Activated gamma-delta T cell treated with anti-CD3 and anti-CD28 coated beads, Interleukin-2, amount 50 U/mL, for 16 hours (primary cell): ENCODE measurements at places on chromosomes 12 and 14.

DNA sequence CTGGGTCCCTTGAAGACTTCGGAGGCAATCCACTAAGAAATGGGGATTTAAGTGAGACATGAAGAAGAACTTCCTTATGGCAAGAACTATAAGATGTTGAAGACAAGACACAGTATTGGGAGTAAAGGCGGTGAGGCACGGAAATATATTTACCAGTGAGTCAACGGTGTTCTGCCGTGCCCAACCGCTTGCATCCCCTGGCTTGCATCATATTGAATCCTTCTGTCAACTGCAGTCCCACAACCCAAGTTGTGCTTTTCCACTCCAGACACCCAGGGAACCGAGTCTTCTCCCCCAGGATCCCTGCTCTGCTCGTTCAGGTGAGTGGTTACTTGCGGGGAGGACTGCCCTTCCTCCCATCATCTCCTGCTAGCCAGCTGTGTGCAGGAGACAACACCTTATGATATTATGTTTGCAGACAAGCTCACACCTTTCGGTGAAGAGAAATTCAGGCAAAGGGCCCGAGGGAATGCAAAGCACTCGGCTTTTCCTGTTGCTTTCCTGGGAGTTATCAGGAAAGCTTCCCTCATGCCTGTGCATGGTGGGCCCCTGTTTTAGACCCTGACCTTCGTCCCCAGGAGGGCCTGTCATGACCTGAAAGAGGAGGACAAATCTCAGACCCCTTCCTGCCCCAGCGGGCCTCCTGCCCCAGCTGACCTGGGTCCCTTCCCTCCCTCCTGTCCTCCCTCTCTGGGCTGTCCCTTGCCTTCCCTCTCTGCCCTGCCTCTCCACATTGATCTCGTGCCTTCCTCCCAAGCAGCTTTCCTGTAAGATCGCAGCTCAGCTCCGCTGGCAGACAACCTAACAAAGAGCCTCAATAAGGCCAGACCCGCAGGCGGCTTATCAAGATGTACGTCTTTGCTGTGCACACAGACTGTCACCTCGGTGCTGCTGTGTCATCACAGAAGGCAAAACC, 4.3 kb upstream of the LRTM2 start:
- no peak for DNase-seq

DNA sequence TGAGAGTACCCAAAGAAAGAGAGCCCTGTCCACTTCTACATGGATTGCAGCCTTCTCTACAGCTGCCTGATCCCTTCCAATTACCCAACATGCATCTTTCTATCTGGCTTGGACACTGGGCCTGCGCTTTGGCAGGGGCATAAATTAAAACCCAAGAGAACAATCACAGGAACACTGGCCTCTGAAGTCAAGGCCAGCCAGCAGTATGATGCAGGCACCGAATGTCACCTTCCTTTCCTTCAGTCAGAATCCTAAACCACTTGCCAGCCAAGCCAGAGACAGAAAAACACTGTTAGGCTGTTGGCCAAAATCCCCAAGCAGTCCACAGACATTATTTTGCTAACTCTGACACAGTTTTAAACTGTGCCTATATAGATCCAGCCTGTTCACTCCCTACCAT, 113.7 kb downstream of the DUSP6 start:
- DNase-seq = no peak

DNA sequence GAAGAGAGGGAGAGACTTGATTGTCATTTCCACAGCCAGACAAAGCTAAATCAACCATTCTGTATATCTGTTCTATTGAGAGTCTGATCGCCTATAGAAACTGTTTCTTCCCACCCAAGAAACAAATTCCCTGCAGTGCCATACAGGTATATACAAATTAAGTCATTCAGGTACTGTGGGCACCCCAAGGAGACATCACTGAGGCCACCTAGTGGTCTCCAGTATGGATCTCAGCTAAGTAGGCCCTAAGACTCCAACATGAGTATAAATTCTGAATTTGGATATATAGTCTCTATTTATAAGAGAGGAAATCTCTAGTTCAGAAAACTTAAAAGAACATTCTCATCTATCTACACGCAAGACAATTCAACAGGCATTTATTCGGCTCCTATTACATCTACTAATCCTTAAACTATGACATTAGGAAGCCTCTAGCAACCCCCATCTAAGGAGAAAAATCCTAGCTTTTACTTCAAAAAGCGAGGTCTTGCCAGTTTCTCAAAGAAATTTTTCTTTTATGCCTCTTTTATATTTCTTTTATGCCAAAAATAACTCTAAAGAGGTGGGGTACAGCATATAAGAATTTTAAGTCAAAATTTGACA, 62.6 kb downstream of the DCAF5 start:
- no peak for DNase-seq

GRCh38 chr12:15721316-15722115, 67.7 kb downstream of the EPS8 start:
- DNase-seq = no peak

DNA sequence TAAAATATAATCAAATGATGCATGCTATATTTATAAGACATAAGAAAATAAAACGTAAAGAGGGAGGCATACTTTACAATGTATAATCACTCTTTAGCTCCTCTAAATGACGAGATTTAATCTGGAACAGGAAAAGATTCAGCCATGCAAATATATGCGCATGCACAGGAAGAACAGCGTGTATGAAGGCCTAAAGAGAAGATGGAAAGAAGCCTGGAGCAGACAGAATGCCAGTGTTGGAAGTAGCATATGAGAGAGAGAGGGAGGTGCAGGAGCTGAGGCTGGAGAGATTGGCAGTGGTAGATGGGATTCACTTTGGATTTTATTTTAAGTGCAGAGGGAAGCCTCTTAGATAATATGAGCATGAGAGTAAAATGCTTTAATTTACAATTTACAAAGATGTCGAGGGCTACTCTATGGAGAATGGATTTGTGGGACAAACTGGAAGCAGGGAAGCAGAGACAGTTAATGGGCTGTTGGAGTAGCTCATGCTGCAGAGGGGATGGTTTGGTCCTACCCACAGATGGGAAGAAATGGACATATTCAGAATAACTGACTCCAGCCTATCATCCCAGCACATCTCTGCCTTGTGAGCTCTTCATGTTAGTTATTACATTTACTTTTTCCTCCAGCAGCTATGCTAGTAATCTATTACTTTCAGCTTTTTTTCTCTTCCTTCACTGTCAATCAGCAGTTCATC, 411.1 kb downstream of the TMTC2 start:
- DNase-seq = no peak

DNA sequence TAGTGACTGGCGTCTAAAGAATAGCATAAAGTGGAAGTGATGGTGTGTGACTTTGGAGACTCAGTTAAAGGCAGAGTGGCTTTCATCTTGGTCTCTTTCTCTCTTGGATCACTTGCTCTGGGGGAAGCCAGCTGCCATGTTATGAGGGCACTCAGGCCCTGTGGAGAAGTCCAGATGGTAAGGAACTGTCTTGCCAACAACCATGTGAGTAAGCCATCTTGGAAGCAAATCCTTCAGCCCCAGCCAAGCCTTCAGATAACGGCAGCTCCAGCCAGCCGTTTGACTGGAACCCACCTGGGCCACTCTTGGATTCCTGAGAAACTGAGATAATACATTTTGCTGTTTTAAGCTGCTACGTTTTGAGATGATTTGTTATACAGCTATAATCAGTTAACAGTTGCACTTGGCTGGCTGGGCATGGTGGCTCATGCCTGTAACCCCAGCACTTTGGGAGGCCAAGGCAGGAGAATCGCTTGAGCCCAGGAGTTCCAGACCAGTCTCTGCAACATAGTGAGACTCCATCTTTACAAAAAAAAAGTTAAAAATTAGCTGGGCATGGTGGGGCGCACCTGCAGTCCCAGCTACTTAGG, 7.7 kb upstream of the LRRC23 start:
- DNase-seq = no peak

DNA sequence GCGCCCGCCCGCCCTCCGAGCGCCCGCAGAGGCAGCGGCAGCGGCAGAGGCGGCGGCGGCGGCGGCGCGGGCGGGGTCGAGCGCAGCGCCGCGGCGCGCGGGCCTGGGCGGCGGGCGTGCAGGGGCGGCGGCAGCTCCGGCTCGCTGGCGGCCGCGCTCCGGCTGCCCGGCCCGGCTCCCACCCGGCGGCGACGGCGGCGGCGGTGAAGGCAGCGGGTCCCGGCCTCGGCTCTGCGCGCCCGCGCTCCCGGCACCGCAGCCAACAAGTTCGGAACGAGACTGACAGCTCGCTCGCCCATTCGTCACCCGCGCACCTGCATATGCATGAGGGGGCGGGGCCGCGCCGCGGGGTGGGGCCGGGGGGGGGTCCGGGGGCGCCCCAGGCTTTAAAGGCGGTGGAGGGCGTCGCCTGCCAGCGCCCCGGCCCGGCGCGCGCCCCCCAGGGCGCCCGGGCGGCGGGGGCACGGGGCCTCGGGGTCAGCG, at the start of gene JAG2:
JAG2 (minus strand) TSS at position 281 of the 483 bp plus-strand sequence. CDS start 356 bp downstream, outside the sequence.
- no peak for DNase-seq

- DNase-seq = no peak
Observed at GRCh38 chr12:109934026-109934425, 34.0 kb downstream of the TCHP start.

DNA sequence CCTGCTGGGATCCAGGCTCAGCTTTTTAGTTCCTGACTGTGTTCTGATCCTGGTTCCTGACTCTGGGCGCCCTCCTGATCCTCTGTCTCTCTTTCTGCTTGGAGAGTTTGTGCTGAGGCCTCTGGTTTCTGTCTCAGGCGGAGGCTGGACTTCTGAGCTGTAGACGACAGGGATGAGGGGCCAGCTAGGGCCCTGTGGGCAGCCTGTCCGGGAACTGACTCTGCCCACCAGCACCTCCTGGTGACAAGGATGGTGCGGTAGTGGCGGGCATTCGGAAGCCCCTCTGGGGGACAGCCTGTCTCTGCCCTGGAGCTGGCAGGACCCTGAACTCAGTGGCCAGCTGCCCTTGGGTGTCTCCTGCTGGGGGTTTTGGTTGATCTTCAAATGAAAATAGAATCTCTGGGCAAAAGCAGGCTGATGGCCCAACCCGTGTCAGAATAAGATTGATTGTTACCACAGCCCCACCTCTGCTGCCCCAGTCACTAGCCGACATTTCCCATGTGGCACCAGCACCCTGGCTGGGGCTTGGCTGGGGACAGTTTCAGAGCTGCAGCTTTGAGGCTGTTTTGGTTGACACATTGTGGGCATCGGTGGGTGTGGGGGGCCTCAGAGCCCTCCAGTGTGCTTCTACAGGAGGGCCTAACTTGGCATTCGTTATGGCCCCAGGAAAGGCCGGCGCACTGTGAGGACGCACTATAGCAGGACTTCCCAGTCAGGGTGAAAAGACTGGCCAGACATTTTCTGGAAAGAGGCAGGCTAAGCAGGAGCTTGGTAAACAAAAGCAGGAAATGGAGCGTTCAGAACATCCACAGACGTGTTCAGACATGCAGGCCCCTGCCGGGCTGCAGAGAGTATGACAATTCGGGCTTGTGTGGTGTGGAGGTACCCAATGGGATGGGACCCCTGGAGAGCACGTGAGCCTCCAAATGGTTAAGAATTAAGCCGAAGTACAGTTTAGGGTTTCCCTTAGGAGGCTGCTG, 16.2 kb downstream of the KRT80 start:
- DNase-seq = no peak

- DNase-seq = no peak
Observed at GRCh38 chr14:103084021-103084919, at the start of gene LBHD2. LBHD2 (plus strand) TSS chr14:103084210; CDS start chr14:103086013, 1,803 bp downstream.

DNA sequence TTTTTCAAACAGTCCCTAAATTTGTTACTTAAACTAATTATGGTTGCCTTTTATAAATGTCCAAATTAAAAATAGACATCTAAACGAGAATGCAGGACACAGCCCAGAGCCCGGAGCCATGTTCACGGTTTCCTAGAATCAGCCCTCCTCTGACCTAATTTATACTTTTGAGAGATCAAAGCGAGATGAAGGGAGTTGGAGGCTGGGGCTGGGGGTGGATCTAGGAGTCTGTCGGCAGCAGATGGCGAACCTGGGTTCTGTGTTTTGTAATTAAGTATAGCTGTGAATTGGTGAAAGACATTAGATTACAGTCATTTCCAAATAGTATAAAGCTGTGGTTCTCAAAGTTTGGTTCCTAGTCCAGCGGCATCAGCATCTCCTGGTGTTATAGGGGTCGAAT, 210.1 kb downstream of the SLC41A2 start:
- no peak for DNase-seq

DNA sequence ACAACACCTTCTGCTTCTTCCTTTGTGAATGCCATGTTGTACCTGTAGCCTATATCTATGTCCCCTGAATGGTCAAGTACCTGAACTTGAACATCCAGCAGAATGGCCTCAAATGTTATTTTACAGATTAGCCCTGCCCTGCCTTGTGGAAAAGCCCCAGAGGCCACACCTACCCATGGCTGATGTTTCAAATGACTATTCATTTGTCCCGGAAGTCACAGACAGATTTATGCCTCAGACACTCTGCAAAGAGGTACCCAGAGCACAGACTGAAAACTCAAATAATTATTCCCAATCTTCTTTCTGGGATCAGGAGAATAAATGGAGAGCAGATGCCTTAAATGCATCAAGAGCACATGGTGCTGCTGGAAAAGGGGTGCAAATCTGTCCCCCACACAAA, 13.0 kb upstream of the DPF3 start:
- DNase-seq = no peak

GRCh38 chr12:51836827-51837173, 11.7 kb downstream of the FIGNL2 start:
- no peak for DNase-seq

- DNase-seq = no peak
Observed at GRCh38 chr14:63709589-63709988, 18.3 kb downstream of the SGPP1 start.

- DNase-seq = no peak
Observed at GRCh38 chr14:69699748-69700303, 67.1 kb upstream of the SRSF5 start.

GRCh38 chr14:58690801-58691516, 53.2 kb downstream of the DACT1 start:
- DNase-seq = no peak
